Caco-2 (cell line): ENCODE measurements at places on chromosomes 16 and 17.
A peak's percentile ranks its signal among the peaks of the same experiment; 100 is the strongest.

DNA sequence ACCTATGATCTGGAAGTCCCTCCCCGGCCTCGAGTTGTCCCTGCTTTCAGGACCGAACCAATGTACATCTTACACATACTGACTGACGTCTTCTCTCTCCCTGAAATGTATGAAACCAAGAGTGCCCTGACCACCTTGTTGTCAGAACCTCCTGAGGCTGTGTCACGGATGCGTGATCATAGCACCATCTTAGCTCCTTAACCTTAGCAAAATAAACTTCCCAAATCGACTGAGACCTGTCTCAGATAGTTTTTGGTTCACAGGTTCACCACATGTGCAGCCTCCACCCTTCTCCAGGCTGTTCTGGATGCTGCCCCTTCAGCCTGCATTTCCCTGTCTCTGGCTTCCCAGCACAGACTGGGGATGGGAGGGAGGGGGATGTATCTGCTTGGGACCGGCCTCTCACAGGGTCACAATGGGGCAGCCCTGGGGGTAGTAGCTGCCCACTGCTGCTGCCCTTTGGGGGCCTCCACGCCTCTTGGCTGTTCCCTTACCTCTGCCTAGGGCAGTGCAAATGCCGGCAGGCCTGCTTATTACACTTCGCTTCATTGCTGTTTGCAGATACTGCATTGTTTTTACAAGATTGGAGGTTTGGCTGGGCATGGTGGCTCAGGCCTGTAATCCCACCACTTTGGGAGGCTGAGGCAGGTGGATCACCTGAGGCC, 69.8 kb downstream of the NT5M start:
- no peak for DNase-seq

DNA sequence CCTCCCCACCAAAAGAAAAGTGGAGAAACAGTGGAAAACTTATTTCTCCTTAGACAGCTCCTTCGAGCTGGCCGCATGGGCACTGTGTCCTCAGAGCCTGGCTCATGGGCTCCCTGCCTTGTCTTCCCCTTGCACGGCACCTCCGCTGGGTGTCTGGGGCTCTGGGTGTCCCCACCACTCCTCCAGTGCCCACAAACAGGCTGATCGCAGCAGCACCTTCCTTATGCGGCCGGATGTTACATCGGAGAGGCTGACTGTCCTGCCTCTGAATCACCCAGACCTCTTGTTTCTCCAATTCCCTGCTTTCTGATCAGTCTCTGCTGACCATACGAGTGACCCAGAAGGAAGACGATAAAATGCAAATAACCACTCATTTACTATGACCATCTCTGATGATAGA, 121.7 kb downstream of the SLC39A11 start:
- no peak for DNase-seq

DNA sequence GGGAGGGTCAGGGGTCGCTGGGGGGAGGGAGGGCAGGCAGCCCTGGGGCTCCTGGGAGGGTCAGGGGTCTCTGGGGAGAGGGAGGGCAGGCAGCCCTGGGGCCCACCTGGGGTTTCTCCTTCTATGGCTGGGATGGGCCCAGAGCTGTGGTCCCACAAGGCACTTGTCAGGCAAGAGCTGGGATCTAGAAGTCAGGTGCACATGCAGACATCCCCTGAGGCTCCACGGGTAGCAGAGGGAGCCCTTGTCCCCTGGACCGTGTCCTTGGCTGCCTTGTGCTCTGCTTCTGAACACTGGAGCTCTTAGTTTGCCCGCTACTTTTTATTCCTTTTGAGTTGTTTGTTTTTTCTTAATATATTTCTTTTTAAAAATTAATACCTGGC, 1.8 kb downstream of the TUBB3 start:
- no peak for DNase-seq

DNA sequence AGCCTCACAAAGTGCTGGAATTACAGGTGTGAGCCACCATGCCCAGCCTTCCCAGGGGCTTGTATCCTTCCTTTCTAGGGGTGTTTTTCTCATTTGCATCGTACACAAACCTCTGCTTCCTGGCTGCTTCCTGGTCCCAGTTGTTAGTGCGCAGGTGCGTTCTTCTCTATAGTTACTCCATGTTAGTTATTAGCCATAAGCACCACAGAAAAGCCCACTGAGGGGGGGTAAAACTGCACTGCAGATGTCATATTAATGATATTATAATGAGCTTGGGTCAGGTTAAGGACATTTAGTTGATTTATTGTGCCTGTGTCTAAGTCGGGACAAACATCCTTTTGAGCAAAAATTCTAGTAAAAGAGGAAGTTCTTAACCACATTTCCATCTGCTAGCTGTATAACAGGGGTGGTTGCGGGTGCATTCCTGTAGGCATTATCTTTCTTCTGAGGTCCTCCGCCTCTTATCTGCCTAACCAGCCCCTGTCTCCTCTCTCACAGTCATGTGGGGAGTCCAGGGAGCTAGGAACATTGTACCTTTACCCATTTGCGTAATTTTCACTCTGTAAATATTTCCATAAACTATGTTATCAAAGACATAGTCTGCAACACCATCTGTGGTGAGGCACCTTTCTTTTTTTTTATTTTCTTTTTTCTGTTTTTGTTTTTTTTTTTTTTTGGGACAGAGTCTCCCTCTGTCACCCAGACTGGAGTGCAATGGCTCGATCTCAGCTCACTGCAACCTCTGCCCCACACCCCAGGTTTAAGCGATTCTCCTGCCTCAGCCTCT, 23.6 kb upstream of the ATF7IP2 start:
- DNase-seq, result peak; percentile 82

DNA sequence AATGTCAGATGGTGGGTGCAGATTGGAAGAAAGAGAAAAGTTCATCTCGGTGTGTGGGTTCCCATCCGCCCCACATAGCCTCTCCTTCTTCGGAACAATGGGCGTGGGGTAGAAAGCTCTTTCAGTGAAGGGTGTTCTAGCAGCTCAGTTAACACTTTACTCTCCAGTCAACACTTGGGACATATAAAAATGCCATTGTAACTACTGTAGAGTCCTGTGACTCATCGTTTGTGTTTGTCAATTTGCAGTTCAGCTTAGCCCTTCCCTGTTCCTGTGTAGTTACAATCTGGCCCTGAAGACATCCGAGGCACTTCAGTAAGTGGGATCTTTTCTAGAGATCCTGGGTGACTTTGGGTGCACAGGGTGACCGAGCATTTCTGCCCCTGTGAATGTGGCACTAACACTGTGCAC, 11.5 kb upstream of the CLEC18C start:
- peak; percentile 35 for DNase-seq
